ENCODE measurements at places on chromosomes 7 and 10. TPM values are rescaled to one million over a fixed set of nuclear protein-coding genes. Genes with fewer than 3 reads are reported as not detected.
A peak's percentile ranks its signal among the peaks of the same experiment; 100 is the strongest.

DNA sequence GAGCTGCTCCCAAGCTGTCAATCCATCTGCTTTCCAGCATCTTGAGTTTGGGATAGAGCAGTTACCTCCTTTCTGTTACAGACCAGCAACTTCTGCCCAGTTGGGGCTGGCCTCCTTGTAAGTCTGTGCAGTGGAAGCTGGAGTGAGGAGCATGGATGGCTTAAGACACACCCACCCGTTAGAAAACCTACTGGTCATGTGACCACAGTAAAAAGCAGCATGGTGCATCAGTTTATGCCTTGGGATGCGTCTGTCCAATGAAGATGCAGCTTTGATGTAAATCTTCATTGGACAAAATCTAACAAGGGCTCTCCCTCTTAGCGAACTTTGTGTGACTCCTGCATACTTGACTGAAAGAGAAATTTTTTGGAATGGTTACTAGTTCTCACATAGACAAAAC is 453.5 kb downstream of the TYW1 start:
- no peak for DNase-seq
- peaks cover 2% of the 10 kb centered on the region for H3K36me3 ChIP-seq
- H3K4me3 ChIP-seq = no peak overlapping the region
- H3K27me3 ChIP-seq = peaks cover 7% of the 10 kb centered on the region
- no peak overlapping the region for H3K27ac ChIP-seq
- peaks cover 56% of the 10 kb centered on the region for H3K4me1 ChIP-seq

DNA sequence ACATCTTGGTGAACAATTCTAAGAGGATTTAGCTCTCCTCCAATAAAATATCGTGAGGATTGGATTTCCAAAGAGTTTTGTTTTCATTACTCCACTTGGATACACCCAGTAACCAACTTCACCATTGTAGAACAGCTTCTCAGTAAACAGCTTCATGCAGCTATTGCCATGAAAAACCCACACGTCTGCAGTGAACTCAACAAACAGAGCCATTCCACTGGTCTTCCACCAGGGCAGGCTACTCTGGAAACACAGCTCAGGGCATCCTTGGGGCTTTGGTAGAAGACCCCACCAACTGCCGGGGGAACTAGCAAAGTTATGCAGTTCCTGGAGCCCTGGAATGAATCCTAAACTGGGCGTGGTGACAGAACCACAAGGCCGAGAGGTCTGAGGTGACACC is 77.4 kb downstream of the CALN1 start:
- no peaks in the 10 kb centered on the region for H3K36me3 ChIP-seq
- peaks cover 5% of the 10 kb centered on the region for H3K4me1 ChIP-seq
- peaks cover 84% of the 10 kb centered on the region for H3K27me3 ChIP-seq
- DNase-seq = no peak
- H3K4me3 ChIP-seq = peak overlapping the region; percentile 3

DNA sequence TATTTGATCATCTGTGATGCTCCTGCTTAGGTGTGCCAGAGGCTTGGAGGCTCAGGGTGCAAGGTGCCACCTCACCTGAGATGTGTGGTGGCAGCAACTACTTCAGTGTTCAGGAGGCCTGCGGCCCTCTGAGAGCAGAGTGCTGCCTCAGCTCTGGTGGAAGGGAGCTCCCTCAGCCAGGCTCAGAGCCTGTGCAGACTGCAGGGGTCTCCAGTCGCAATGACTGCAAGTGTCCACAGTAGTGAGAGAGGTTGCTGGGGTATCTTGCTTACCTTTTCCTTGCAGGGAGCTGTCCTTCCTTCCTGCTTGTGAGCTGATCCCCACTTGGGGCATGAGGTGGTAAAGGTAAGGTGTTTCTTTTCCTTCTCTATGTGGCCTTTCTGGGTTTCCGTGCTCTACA is 131.0 kb upstream of the GAD2 start:
- no peak overlapping the region for H3K27ac ChIP-seq
- H3K27me3 ChIP-seq = no peaks in the 10 kb centered on the region
- DNase-seq = no peak
- no peak overlapping the region for H3K4me3 ChIP-seq
- H3K4me1 ChIP-seq = peaks cover 2% of the 10 kb centered on the region

- no peaks in the 10 kb centered on the region for H3K36me3 ChIP-seq
- peaks cover 22% of the 10 kb centered on the region for H3K4me1 ChIP-seq
- DNase-seq = peak; percentile 57
- no peak overlapping the region for H3K4me3 ChIP-seq
Observed at GRCh38 chr10:44386546-44387052, 1.7 kb upstream of the CXCL12 start.

HIPK2 gene
- 72.9 TPM for total RNA-seq

CYP3A5 gene
- 9.2 TPM for total RNA-seq

Data from mesothelial cell of epicardium (in vitro differentiated cells).